ENCODE measurements at places on chromosomes 16 and 17.

DNA sequence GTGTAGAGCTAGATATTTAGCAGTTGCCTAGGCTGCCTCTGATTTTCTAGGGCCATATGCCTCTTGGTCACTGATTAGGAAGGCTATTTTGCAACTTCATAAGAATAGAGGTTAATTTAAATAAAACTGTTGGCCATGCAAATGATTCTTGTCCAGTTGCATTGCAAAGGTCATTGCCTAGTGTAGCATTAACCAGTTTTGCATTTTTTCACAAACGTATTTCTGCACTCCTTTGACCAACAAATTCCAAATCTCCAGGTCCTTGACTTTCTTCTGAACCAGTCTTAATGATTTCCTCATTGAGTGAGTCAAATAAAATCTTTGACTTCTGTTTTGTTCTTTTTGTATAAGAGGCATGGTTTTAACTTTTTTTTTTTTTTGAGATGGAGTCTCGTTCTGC, 33.5 kb downstream of the ERCC4 start:
- no peak for DNase-seq

DNA sequence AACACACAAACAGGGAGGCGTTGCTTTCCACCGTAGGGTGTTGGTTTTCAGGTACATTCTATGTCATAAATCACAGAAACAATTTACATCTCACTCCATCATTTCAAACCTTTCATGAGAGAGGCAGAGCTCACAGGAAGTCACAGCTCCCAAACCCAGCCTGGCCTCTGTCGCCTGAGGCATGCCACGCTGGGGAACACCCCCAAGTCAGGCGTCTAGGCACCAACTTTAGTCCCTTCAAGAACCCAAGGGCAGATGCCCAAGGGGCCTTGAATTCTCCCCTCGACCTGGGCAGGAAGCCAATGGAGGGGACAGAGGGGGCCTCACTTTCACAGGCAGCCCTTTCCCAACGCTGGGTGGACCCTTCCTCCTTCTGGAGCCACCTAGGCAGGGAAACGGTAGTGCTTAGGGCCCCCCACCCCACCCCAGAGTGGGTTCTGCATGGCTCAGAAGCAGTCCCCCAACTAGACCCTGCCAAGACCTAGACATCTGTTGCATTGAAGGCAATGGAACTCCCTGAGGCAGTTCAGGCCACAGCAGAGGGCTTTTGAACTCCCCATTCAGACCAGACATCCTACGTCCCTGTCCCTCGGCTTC, 10.6 kb downstream of the TBX4 start:
- DNase-seq: no peak

- no peak for DNase-seq
Measured at GRCh38 chr17:64174686-64175456, 44.9 kb upstream of the ERN1 start.

DNA sequence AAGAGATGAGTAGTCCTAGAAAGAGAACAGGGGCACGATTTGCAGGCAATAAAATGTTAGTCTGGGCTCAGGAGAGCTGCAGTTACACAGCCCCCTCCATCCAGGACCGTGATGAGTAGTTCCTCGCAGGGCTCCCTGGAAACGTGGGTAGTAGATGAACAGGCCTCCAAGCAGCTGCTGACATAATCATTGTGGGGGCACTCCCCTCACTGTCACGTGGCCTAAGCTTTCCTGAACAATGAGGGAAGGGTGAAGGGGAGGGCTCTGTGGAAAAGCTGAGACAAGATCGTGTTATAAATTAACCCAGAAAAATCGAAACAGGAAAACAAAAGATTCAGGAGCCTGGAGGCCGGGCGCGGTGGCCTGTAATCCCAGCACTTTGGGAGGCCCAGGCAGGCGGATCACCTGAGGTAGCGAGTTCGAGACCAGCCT, 1.3 kb upstream of the PER1 start:
- peak; percentile 50 for DNase-seq

- DNase-seq: no peak
Measured at GRCh38 chr17:17671369-17672129, 9.7 kb upstream of the RAI1 start.

GRCh38 chr17:46772475-46773220, 45.8 kb downstream of the WNT3 start:
- no peak for DNase-seq

GRCh38 chr17:11928436-11928835, 68.8 kb downstream of the ZNF18 start:
- no peak for DNase-seq

GRCh38 chr16:64459821-64460220, 662.0 kb downstream of the CDH11 start:
- DNase-seq: no peak
